Hindlimb muscle (tissue), 1 donor: ENCODE measurements at places on chromosomes 6 and 20. TPM values are rescaled to one million over a fixed set of nuclear protein-coding genes. Genes with fewer than 3 reads are reported as not detected.
A peak's percentile ranks its signal among the peaks of the same experiment; 100 is the strongest.

The PEX3 gene
- 12.8 TPM for polyA plus RNA-seq

The TRPC4AP gene
- 62.0 TPM for polyA plus RNA-seq

The ACSS2 gene
- polyA plus RNA-seq = 49.6 TPM

The BEND6 gene
- polyA plus RNA-seq = 0.43 TPM

The SLC22A7 gene
- not detected for polyA plus RNA-seq

The LIME1 gene
- polyA plus RNA-seq = 6.2 TPM

The WFDC13 gene
- polyA plus RNA-seq = not detected

The SYNE1 gene
- 148 TPM for polyA plus RNA-seq

The TSPO2 gene
- polyA plus RNA-seq = 0.93 TPM

The CD83 gene
- polyA plus RNA-seq = 10.3 TPM

DNA sequence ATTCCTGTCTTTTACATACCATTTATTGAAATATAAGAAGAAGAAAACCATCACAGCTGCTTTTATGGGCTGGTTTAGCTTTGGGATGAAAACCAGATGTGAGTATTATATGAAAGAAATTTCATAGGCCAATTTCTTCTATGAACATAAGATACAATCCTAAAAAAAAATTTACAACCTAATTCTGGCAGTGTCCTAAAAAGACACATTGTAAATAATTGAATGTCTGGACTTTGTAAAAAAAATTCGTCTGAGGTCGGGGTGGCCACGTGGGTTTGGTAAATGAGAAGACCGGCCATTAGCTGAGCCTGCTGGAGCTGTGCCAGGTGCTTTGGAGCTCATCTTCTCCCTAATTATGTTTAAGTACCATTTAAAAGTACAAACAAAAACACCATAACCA, 26.8 kb downstream of the DACT2 start:
- DNase-seq = peak; percentile 42

- no peak for DNase-seq
Observed at GRCh38 chr20:1298166-1298565, 30.8 kb downstream of the SDCBP2 start.

DNA sequence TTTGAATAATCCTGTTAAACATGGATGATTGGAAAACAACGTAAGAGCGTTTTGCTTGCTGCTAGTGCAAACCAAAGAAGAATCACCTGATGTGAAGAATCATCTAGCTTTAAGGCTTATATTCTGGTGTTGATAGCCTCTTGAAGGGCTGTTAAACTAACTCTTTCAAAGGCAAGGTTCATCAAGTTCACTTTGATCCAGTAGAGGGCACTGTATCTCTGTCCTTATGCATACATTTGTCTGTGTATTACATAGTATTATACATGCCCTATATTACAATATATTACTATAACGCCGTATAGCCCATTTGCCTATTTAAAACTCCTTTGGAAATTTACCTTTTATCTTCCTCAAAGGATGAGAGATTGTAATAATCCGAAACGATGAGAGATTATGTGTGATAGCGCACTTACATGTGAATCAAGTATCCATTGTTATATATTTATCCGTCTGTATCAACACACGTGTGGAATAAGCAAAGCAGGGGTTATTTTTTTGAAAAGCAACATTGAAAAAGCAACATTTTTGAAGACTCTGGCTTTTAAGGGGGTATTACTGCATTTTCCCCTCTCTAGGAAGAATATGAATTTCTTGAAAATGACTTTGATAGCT, 50.8 kb upstream of the NRN1 start:
- peak; percentile 54 for DNase-seq

DNA sequence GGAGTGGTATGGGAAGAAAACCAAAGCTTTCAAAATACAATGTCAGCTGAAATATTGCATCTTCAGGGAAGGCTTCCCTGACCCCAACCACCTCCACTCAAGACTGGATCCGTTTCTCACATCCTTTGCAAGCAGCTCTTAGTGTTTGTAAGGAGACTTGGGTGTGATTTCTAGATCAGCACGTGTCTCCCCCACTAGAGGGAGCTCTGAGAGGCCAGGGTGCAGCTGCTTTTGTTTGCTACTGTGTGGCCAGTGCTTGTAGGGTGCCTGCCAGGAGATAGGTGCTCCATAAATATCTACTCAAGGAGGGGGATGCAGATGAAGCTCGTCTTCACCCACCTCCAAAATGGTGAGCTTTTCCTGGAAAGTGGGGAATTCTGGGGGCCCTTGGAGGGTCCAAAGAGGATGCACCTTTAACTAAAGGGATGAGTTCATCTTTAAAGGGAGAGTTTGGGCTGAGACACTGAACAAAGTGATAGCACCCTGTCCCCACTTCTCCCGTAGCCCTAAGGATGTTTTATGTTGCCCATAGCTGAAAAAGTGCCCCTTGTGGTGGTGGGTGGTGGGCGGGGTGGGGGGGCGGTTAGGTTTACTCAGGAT, 52.6 kb upstream of the MAFB start:
- no peak for DNase-seq

DNA sequence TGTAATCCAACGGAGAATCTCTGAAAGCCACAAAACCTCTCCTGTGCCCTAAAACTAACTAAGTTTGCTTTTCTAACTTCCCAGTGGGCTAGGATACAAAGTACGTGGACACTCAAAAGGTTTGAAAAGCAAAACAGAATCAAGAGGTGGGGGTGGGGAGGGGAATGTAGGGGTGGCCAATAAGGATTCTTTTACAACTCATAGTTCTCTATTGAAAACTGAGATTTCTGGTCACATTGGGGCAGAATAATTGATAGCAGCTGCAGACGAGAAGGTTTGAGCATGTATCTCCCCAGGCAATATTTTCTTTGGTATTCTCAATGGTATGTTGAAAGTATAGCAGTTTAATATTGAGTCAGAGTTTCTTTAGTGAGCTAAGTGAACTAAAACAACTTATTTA, 376.7 kb upstream of the CITED2 start:
- DNase-seq = no peak

DNA sequence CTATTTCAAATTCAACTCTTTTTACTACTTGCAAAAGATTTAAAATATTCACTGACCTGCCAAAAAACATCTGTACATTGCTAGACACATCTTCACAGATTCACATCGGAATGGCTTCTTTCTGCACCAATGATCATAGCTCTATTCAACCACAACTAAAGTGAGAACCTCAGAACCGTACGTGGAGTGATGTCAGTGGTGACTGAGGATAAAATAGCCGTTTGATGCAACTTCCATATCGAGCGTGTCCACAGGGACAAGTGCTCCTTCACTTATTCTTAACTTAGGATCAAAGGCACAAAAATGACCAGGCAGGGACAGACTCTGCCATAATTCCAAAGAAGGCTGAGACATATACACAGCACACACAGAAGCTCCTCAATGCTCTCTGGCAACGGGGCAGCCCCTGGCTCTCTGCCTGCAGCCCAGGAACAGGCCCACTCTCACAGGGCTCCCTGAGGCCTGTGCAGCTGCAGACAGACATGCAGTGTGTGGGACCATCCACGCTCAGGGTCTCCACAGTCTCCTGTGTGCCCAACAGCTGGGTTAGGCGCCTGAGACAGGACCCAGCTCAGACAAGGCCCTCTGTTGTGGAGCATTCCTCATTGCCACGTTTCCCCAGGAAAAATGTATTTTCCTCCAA, 22.8 kb downstream of the FYN start:
- DNase-seq = no peak

DNA sequence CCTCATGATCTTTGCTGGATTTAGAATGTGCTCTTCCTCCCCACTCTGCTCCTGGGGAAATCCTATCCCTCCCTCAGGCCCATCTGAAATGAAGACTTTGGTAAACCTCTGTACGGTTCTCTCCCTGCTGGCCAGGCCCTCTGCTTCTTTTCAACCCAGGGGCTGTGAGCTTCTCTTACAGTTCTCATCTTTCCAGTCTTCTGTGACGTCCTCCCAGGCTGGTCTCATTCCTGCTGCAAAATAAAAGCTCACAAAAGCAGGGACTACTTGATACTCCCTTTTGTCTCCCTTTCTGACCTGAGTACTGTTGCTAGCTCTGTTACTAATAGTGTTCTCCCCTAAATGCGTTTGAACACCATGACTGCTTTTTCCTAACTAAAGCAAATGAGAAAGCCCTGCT, 46.3 kb downstream of the UNC5CL start:
- DNase-seq = no peak

- no peak for DNase-seq
Observed at GRCh38 chr20:25070821-25071473, 11.0 kb downstream of the VSX1 start.

DNA sequence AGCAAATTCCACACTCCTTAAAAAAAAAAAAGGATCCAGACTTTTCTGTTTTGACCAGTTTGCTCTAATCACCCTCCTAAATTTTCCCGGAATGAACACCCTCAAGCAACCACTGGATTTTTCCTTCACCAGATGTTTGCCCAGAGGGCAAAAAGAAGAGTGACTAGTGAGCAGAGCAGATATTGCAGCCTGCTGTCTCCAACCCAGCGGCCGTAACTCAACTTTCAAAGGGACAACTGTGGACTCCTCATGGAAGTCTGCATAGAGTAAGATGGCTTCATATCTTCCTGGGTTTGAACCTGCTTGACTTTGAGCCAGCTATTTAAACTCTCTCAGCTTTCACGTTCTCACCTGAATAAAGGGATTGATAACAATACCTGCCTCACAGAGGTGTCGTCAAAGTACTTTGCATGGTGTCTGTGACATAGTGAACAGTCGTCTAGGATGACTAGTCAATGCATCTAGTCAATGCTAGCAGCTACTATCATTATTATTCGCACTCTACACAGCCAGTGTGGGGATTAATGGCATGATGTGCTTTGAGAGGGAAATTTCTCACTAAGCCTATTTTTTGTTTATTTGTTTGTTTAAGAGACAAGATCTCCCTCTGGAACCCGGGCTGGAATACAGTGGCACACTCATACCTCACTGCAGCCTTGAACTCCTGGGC, 92.2 kb upstream of the HIVEP1 start:
- no peak for DNase-seq

DNA sequence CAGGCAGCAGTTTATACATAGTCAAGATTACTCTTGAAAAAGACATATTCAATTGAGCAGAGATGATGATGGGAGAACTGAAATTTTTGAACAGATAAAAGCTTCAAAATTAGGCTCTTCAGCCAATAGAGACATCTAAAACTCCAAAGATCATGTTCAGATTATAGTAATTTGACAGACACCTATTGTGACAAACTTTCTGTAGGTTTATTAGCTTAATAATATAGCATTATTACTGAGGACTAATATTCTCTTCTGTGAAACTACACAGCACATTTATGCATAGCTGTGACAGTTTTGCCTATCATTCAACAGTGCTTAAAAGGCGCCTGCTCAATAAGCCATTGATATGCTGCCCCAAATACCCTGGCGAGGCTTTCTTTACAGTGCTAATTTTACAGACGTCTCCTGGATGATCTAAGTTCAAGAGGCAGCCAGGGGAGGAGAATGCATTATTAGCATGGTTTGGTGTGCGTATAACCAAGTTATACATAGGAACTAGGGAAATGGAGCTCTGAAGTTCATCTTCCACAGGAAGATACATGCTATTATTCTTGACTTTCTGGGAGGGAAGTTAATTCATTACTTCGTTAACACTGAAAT, 21.5 kb downstream of the PLAGL1 start:
- DNase-seq = no peak

DNA sequence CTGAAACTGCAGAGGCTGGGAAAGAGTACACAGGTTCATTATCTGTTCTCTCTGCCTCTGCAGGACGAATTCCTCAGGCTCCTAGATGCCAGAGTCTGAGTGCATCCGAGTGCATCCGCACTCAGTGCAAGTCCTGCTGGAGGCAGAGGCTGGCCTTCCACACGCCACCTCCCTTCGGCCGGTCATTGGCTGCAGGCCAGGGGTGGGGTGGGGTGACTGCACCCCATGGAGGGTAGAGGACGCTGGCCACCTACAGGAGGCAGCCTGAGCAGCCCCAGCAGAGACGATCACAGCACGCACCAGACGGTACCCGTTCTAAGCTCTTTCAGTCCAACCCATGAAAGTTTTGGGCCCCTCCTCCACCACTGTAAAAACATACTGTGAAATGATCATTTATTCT, 11.7 kb downstream of the SFT2D1 start:
- DNase-seq = no peak

DNA sequence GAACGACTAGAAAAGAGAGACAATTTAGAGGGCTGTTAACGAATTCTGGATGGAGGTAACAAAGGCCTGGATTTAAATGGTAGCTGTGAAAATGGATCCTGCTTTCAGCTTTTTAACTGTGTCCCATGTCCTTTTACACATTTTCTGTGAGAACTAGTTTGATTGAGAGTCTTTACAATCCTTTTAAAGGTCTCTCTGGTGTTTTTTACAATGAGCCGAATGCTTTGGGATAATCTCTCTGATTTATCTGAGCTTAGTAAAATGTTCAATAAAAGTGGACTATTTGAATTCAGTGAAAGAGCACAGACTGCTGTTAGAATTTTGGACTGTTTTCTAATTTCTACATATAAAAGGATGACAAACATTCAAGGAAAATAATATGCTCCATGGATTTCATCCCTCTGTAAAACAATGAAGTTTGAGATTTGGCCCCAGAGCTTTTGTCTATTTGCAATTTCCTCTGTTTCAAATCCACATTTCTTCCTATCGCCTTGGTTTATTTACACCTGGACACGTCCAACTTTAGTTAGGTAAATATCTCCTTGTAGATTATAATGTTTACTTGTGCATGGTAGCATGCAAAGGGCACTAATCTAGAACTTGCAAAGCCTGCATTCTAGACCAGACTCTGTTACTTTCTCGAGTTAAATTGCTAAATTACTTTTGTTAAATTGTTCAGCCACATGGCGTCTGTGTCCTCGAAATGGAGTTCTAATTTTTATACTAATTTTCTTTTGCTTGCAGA, 871.0 kb upstream of the CITED2 start:
- no peak for DNase-seq

DNA sequence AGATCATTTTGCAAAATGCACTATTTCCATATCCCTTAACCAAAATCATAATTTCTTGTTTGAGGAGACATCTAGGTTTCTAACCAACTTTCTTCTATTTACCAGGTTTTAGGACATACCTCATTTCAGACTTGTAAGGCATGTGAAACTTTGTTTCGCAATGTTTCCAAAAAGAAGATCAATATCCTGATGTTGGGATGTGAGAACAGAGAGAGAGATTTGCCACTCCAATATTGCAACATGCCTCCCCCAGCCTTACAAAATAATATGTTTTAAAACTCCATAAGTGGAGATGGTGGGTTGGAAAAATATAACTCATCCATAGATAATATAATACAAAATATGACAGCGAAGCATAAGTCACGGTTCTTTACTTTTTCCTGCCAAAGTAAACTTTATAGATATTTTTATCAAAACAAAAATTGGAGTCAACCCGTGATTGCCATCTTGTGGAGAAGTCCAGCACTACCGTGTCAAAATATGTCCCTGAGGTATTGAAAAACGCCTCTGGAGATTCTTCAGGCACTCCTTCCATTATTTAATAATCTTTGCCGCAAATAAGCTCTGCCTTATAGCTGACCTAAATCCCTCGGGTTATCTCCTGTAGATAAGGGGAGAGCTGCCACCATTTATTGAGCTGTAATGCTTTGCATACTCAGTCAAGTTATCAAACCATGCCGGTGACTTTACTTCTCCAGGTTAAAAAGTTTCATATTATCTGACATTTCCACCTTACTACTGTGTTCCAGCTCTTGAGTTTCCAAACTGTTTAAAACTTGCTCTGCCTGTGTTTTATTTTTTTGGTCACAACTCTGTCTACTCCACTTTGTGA, 534.2 kb downstream of the HACE1 start:
- DNase-seq = no peak

- no peak for DNase-seq
Observed at GRCh38 chr6:117603821-117604220, 1.5 kb upstream of the GOPC start.

GRCh38 chr6:31636698-31637596, 15.5 kb downstream of the BAG6 start:
- DNase-seq = no peak
